Vein endothelial cell (primary cell): ENCODE measurements at places on chromosomes 11 and 22. TPM values are rescaled to one million over a fixed set of nuclear protein-coding genes. Genes with fewer than 3 reads are reported as not detected.

Gene TRIM68
- total RNA-seq: 13.9 and 15.4 TPM in 2 replicates

Gene OR52A1
- total RNA-seq: not detected in 2 replicates

Gene CCDC73
- total RNA-seq: not detected in 2 replicates

Gene MYOD1
- not detected in 2 replicates for total RNA-seq
